Globus pallidus (tissue), 1 donor: ENCODE measurements at places on chromosomes 1 and 21.
A peak's percentile ranks its signal among the peaks of the same experiment; 100 is the strongest.

DNA sequence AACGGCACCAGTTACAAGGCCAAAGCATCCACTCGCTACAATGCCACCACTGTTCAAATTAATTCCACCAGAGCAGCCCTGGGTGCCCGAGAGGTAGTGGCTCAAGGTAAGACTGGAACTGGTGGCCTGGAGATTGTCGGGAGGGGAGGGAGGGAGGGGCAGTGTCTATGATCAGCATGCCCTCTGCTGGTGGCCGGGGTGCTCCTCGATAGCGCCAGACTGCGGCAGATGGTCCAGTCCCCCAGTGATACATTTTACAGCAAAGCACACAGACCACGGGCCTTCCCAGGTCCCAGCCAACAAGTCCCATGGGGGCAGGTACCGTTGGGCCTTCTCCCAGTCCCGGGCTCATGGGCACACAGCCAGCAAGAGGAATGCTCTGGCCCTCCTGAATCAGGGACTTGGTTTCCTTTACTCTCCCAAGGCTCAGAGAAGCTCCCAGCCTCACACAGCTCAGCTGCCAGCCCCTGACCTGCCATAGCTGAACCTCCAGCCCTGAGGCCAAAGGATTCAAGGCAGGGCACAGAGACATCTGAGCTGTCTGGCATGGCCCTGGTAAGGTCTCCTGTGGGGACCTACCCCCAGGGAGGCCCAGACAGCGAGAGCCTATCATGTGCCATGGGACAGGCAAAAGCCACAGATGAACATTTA, 15.3 kb downstream of the ACOT7 start:
- DNase-seq: no peak

DNA sequence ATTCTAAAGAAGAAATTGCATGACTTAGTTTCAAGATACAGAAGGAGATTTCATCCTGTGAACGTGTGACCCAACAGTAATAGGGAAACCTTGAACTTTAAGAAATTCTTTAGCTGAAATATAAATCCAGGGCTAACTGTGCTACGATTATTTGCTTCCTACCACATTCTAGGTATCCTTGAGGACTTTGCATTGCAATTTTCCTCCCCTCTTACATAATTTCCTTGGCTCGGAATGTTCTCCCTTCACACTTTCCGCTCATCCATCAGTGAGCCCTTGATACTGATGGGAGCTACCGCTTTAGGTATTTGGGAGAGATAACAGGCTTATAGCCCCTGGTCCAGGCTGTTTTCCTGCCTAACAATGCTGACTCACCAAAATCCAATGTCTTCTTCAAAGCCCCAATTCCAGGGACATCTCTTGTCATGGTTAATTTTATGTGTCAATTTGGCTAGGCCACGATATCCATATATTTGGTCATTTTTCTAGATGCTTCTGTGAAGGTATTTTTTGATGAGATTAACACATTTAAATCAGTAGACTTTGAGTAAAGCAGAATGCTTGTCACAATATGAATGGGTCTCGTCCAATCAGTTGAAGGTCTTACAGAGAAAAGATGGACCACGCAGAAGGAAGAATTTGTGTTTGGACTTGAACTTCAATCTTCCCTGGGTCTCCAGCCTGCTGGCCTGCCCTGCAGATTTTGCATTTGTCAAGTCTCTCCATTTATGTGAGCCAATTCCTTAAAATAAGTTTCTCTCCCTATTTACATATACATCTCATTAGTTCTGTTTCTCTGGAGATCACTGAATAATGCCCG, 121.2 kb downstream of the PTPN14 start:
- DNase-seq: no peak

- DNase-seq: no peak
Observed at GRCh38 chr1:17544776-17545350, 5.4 kb downstream of the ARHGEF10L start.

GRCh38 chr1:30786264-30786991, 28.9 kb upstream of the LAPTM5 start:
- peak; percentile 70 for DNase-seq

DNA sequence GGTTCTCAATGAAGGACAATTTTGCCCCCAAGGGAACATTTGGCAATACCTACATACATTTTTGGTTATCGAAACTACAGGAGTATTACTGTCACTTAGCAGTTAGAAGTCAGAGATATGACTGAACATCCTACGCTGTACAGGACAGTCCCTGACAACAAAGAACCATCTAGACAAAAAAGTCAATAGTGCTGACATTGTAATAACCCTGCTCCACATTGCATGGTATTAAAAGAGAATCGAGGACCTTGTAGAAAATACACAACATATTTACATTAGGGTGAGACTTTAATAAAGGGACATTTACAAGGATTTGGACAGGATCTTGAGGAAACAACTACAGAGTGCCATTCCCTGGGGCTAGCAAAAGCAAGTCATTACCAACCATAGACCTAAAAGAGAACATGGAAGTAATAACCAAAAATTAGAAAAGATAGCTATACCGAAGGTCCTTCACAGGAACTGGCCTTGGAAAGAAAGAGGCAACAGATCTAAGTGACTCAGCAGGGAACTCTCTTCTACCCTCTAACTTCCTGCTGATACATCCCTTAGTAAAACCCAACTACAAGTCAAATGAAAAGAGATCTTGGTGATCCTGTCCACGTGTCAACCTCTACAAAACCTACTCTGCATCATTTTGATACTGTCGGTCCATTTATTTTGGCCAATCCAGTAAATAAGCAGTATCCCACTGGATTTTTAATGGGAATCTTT, 40.2 kb downstream of the ANGPTL3 start:
- DNase-seq: no peak
